Activated CD4-positive, CD25-positive, alpha-beta regulatory T cell (primary cell): ENCODE measurements at places on chromosomes 7 and 10.

- no peak for DNase-seq
Measured at GRCh38 chr10:126352453-126352852, 35.8 kb downstream of the ADAM12 start.

GRCh38 chr10:77056650-77057049, 581.0 kb downstream of the KCNMA1 start:
- no peak for DNase-seq

DNA sequence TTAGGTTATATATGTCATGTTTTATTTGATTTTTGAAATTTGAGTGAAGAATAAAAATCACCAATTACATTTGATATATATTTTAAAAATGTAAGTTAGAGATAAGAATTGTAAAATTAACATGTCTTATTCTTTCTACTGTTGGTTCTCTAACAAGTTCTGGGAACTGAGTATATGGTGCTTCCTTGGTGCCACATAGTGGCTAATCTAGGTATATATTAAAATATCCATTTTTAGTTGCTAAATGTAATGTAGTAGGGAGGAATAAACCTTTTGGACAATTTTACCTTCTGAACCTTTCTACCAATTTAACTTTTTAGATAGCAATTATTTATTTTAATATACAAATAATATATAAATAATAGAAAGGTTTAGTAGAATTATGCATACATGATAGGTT, 17.5 kb downstream of the CFAP69 start:
- DNase-seq, result no peak

DNA sequence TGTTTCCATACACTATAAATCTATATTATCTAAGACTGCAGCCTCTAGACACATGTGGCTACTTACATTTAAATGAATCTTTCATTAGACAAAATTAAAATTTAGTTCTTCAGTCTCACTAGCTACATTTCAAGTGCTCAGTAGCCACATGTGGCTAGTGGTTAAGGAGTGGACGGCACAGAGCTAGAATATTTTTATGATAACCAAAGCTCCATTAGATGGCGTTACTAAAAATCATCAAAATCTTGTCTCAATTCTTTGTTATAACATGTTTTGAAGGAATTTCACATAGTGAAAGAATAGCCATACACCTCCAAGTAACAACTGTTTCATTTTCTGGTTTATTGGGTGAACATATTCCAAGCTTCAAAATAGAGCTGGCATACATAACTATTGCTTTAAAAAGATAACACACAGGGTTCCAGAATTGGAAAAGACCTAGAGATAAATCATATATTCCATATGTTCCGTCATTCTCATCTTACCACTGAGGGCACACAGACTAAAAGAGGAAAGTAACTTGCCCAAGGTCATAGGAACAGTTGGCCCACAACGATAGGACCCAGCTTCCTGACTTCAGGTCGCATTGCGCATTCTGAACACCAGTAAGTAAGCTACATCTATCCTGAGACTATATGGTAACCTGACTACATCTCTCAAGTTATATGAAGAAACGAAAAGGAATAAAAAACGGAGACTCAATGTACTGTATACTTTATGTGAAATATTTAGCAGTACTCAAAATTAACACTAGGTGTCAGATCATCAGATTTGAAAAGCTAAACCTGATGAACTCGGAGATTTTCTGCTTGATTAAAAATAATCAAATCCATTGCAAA, 66.6 kb downstream of the CAV1 start:
- no peak for DNase-seq

- DNase-seq, result no peak
Measured at GRCh38 chr10:43607199-43607573, 948 bp downstream of the ZNF485 start.

DNA sequence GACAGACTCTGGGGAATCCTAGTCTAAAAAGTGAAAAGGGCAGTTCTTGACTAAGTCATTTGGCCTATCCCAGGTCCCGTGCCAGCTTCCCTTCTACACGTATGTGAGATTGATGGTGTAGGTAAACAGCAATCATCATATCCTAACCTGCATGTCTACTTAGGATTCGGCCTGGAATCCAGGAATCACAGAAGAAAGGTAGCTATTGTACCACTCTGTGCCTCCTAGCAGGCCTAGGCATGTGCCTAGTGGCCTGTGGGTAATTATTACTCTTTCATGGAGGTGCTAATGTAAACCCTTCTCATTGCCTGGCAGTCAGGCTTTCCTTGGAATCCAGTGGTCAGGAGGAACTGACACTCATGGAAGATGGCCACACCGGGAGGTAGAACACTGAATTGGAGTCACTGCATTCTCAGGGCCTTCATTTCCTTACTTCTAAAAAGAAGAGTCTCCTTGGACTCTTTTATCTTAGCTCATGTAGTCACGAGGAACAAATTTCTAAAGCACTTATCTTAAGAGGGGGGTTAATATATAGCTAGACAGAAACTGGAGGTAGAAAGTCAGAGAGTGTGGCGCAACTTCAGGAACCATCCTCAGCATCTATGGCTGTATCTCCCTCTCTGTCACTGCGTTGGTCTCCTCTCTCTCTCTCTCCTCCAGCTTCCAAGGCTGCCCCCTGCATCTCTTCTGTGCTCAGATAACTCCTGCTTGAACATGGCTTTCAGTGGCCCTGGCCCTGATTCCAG, 122.5 kb downstream of the C1GALT1 start:
- no peak for DNase-seq

GRCh38 chr7:21542891-21543527, at the start of gene DNAH11:
TSS of gene DNAH11 (plus strand) at chr7:21543039. CDS start at chr7:21543246, 207 bp downstream.
- DNase-seq, result no peak

DNA sequence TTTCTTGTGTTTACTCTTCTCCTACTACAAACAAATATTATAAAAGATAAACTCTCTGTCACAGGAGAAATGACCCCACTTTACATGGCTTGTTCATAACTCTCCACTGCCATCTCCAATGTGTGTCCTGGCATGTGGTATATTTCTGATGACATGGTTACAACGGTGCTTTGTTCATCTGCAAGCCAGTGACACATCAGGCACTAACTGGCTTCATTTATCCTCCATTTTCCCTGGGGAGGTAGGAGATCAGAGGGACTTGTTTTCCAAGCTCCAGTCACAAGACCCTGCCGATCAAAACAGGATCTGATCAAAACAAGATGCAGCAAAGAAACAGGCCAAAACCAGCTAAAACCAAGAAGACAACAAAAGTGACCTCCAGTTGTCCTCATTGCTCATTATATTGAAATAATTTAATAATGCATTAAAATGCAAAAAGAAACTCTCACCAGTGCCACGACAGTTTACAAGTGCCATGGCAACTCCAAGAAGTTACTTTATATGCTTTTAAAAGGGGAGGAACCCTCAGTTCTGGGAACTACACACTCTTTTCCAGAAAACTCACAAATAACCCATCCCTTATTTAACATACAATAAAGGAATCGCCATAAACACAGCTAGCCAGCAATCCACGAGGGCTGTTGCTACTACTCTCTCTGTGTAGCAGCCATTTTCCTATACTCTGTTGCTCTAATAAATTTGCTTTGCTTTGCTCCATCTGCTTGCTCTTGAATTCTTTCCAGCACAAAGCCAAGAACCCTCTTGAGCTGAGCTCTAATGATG, 224.2 kb downstream of the XPNPEP1 start:
- DNase-seq, result no peak

DNA sequence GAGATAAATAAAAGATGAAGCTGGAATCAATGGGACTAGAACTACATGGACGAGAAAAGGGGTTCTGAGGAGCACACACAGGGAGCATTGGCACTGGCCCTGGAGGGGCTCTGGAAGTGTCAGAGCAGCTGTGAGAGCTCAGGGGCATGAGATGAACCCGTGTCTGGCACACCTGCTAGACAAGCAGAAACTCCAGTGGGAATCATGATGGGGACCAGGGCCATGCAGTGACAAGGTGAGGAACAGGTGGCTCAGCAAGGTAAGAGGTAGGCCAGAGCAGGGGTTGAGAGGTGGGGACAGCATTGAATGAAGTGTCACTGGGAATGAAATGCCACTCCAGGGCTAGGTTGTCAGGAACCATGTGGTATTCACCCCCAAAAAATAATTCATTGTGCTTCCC, 588.5 kb downstream of the GRID1 start:
- no peak for DNase-seq

DNA sequence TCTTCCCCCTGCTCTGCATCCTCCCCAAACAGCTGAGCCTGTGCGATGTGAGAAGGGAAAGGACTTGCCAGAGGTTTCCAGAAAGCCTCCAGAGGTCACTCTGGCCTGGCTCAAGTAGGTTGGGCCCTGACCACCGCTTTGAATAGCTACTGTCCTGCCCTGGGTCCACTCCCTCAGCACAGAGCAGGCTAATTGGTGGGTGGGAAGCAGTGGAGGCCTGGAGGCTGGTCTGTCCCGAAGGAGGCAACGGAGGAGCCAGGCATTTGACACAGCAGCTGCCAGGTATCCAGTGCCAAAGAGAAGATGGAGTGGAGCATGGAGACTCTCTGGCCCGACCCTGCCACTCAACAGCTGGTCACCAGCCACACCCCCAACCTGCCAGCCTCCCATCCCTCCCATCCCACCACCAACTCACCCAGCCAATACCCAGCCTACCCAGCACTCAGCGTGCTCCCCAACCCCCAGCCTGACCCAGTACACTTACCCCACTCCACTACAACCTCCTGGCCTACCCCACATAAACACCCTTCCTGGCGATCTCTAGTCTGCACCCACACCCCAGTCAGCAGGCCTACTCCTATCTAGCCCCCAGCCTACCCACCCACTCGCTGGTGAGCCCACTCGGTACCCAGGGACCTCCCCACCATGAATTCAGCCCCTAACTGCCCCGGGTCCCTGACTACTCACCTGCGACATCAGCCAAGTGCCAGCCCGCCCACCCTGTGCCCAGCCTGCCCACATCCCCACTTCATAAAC, 64.6 kb upstream of the COL13A1 start:
- no peak for DNase-seq

DNA sequence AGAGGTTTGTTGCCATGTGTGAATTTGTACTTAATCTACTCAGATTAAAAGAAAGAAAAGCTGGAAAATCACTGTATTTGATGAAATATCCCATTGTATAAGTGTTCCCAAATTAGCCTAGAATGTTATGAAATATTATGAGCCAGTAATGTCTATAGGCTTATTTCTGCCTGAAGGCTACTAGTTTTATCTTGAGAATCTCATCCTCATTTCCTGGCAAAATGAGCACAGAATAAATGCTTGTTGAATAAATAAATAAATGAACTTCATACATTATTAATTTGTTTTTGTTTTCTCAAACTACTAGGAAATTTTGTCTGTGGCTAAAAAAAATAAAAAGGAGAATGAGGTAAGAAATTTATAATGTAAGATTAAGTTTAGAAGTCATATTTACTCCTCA, 25.5 kb downstream of the HELLS start:
- no peak for DNase-seq

- DNase-seq, result no peak
Measured at GRCh38 chr10:110076559-110077318, 69.0 kb downstream of the ADD3 start.

DNA sequence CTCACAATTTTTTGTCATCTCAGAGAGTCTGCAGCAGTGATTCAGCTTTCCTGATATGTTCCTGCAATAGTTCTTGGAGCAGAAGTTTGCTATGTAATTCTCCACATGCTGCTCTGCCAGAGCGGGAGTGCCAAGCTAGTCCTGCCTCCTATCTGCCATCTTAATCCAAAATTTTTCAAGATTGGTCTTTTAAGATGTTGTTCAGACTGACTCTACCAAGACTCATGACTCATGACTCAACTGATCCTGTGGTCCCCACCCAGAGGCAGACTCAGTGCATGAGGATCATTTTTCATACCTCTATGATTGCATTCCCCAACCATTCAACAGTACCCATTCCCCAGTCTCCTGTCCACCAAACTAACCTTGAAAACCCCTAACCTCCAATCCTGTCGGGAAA, 470.8 kb downstream of the INHBA start:
- DNase-seq, result no peak

DNA sequence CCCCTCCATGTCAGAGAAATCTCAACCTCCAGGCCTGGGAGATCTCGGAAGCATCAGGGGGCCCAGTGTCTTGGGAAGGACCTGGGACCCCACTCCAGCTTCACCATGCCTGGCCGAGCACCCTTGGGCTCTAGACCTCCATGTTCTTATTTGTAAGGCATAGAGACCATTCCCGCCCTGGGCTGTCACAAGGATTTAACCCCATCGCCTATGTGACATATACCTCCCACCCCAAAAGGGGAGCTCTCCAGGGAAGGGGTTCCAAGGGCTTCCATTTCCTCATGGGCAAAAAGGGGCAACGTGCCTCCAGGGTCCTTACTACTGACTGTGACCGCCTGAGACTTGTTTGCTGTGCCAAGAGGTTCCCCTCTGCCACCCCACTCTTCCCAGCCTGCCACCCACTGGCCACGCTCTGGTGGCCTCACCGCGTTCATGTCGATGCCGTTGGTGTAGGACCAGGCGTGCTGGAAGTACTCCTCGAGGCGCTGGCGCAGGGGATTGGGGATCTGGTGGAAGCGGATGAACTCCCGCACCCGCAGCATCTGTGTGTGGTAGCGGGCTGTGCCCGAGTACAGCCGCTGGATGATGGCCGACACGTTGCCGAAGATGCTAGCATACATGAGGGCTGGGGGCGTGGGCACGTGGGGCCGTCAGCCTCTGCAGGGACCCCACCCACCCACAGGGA, 27.5 kb downstream of the KCNH2 start:
- DNase-seq, result no peak

GRCh38 chr10:484441-484924, 205.0 kb downstream of the DIP2C start:
- DNase-seq, result no peak
